ENCODE measurements at places on chromosomes 12 and 14.

GRCh38 chr14:99035268-99035667 is 236.7 kb downstream of the BCL11B start:
- peak; percentile 6 for DNase-seq

- no peak for DNase-seq
Observed at GRCh38 chr12:76990716-76991115, 74.7 kb downstream of the E2F7 start.

DNA sequence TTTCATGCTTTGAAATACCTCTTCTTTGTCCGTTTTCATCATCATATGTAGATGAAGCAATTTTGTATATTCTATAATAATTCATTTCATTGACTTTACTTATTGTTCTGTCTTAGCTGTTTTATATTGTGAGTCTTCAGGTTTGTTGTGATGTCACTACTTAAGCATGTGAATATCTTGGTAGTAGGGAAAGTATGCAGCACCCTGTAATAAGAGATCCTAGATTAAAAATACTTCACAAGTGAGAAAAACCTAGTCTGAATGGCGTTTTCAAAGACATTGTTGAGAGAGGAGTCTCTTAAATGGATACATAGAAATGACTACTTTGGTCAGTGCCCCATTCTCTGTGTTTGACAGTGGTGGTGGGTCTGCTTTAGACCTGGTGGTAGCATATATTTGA is 61.4 kb downstream of the SLC16A7 start:
- DNase-seq: no peak

DNA sequence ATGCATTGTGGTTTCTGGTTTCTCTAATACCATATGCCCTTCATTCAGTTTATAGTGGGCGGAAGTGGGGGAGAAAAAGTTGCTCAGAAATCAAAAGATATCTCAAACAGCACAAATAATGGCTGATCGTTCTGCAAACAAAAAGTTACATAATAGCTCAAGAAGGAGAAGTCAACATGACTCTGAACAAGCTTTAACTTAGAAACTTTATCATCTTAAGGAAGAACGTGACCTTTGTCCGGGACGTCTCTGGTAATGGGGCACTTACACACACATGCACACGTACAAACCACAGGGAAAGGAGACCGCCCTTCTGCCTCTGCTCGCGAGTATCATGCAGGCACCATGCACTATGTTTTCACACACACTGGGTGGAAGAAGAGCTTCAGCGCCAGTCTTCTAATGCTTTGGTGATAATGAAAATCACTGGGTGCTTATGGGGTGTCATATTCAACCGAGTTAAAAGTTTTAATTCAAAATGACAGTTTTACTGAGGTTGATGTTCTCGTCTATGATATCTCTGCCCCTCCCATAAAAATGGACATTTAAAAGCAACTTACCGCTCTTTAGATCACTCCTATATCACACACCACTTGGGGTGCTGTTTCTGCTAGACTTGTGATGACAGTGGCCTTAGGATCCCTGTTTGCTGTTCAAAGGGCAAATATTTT is 4.7 kb downstream of the FOS start:
- DNase-seq: no peak

- no peak for DNase-seq
Observed at GRCh38 chr12:97425802-97426491, 36.7 kb upstream of the RMST start.

- DNase-seq: no peak
Observed at GRCh38 chr14:95522116-95522515, 5.7 kb upstream of the SYNE3 start.

DNA sequence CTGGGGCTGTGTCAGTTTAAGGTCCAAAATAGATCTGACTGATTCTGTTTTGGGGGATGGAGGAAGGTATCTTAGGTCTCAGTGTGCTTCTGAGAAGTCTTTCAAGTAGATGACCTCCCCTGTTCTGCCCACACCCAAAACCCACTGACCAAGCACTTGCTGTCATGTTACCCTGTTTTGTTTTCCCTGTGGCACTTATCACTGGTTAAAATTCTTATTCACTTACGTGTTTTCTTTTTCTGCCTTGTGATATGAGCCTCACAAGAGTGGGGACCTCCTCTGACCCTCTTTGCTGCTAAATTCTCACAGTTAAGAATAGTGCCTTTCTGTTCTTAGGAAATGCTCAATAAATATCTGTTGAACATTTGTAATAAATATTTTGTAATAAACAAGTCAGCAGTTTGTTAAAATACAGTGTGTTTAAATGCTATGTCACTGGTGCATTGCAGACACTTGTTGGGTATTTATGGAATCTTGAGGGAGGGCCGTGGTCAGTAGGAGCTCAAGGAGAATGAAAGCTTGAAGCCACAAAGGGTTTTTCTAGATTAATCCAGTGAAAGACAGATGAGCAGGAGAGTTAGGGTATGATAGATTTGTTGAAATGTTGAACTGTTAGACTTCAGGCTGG is 20.9 kb downstream of the PLEKHA5 start:
- peak; percentile 10 for DNase-seq

GRCh38 chr12:131673888-131674257 is 37.0 kb upstream of the SFSWAP start:
- DNase-seq: peak; percentile 77

- no peak for DNase-seq
Observed at GRCh38 chr12:109523071-109523470, 45.6 kb downstream of the UBE3B start.

GRCh38 chr14:71011479-71011878 is 104.2 kb downstream of the PCNX1 start:
- DNase-seq: no peak

DNA sequence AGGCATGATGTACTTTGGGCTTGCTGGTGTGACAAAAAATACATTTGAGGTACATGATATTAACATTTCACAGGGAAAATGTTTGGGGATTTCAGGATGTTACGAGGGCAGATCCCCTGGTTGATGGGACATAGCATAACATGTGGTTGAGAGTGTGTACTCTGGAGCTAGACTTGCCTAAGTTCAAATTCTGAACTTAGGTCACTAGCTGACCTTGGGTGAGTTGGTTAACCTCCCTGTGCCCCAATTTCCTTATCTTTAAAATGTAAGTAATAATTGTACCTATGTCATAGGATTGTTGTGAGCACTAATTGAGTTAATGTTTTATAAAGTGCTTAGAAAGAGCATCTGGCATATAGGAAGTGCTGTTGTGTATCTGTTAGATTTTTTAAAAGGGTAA is 64.7 kb upstream of the ATF1 start:
- no peak for DNase-seq

DNA sequence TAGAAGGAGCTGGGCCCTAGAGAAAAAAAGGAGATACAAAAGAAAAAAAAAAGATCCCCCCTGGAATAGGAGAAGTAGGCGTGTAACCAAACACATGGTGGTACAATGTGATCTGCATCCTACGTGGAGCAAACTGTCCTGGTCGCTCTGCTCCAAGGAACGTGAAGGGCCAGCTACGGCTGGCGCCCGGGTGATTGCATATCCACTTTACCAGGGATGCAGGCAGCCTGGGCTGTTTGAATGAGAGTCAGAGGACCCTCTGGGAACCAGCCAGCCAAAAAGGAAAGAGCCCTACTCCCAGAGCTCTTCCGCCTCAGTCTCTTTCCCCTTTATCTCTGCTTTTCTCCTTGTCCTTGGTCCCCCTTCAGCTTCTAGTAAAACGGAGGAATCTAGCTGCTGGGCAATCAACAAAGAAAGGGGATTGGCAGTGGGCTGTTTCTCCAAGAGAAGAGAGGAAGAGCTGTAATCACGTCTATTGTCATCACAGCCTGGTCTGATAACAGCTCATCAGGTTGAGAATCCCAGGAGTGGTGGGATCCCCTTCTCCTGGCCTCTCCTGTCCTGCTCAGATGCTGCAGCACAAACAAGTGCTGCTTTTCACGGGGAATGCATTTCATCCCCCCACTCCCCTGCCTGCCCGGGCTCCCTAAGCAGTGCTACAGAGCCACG is 156.0 kb downstream of the ADCK1 start:
- no peak for DNase-seq

DNA sequence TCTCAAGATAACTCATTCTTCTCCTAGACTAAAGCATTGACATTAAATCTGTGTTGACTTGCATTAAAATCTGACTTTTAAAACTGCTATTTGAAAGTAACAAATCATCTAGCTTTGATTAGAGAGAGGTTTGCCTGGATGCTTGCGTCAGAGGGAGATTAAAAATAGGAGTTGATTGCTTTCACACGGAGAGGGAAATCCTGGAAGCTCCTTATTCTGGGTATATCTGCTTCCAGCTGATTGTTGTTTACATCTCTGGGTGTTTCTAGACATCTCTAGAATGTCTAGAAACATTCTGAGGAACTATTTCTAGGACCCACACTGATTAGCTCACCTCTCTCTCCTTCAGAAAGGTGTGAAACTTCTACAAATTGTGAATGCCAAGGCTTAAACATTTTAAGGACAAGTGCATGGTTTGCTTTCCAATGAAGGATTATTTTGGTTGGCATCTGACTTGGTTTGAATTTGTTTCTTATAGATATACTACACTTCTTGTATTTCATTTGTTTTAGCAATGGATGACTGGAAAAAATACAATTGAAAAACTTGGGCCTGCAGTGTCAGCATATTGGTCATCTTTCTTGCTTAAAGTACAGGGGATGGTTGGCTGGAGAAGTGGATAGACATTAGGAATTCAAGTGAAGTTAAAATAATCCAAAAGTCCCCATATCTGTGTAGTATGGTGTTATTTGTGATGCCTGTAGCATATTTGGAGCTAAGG is 2.1 kb downstream of the DIP2B start:
- no peak for DNase-seq

GRCh38 chr14:23054000-23054811 is 3.1 kb downstream of the CDH24 start:
- DNase-seq: no peak

GRCh38 chr14:36161776-36162175 is 14.7 kb downstream of the PTCSC3 start:
- no peak for DNase-seq

DNA sequence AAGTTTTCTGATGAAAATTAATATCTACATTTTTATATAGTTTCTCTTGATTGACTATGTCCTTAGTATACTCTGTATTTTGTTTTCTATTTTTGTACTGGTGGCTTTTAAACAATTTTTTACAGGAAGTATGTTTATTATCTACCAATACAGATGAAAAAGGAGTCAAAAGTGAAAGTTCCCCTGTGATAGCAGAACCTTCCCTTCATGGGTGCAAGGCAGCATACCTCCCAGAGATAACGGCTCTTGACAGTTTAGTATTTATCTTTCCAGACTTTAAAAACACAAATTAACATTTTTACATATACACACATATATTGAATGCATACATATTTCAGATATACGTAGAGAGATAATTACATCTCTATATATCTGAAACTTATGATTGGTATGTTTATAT is 17.1 kb upstream of the FAM234B start:
- DNase-seq: no peak

GRCh38 chr14:41071351-41071750 is 535.3 kb upstream of the LRFN5 start:
- DNase-seq: no peak

DNA sequence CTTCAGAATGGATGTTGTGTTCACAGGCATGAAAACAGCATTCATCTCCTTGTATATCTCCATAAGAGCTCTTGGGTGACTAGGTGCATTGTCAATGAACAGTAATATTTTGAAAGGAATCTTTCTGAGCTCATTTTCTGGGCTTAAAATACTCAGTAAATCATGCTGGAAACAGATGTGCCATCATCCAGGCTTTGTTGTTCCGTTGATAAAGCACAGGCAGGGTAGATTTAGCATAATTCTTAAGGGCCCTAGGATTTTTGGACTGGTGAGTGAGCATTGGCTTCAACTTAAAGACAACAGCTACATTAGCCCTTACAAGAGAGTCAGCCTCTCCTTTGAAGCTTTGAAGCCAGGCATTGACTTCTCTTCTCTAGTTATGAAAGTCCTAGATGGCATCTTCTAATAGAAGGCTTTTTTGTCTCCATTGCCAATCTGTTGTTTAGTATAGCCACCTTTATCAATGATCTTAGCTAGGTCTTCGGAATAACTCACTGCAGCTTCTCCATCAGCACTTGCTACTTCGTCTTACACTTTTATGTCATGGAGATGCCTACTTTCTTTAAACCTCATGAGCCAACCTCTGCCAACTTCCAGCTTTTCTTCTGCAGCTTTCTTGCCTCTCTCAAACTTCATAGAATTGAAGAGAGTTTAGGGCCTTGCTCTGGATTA is 79.6 kb upstream of the PSMA6 start:
- DNase-seq: no peak

- DNase-seq: peak; percentile 58
Observed at GRCh38 chr12:42705863-42706262, 116.3 kb upstream of the PRICKLE1 start.

GRCh38 chr12:9118158-9118557 is 2.4 kb upstream of the A2M start:
- DNase-seq: no peak

- DNase-seq: no peak
Observed at GRCh38 chr12:5344131-5344530, 87.8 kb upstream of the NTF3 start.

DNA sequence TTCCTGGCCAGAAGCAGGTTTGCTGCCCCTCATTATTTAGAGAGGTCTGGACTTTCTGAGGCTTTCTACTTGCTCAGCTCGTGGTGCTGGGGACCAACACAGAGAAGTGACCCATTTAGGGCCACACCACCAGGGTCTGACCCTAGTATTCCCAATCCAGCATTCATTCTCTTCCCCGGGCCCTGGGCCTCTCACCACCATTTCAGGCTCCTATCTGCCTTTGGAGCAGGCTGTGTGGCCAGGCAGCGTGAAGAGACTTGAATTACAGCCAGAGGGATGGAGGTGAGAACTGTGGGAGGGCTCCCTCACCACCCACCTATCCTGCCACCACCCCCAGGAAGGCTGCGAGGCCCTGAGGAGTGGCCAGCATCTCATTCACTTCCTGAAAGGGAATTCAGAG is 24.6 kb downstream of the FAM222A start:
- DNase-seq: no peak

GRCh38 chr14:90409209-90409730 is 12.4 kb downstream of the CALM1 start:
- DNase-seq: peak; percentile 99

DNA sequence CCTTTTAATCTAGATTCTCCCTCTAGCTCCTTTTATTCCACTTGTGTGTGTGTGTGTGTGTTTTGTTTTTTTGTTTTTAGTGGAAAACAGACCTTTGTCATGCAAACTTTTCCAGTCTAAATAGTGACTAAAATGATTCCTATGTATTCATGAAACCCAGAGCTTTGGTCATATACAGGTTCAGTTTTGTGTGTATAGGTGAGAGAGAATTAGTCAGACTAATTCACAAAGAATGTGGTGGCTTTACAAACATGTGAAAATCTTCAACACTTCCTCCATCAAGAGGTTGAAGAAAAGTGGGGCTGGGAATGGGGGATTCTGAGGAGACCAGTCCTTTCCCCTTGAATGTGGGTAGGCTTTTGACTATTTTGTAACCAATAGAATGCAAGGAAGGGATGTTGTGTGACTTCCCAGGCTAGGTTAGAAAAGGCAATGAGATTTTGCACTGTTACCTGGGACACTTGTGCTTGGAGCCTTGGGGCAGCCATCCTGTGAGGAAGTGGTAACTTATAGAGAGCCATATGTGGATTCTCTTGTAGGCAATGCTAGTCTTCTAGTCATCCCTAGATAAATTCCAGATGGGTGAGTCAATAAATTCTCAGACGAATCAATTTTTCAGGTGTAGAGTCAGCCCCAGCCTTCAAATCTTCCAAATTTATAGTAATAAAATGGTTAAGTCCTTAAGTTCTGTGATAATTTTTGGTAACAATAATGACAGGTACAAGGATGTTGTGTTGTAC is 236.1 kb downstream of the CEP128 start:
- no peak for DNase-seq

GRCh38 chr14:46054526-46054925 is 597.1 kb downstream of the RPL10L start:
- peak; percentile 68 for DNase-seq

GRCh38 chr12:48882315-48882687 is 16.6 kb upstream of the RND1 start:
- DNase-seq: no peak

GRCh38 chr12:75805905-75806304 is 225.7 kb downstream of the PHLDA1 start:
- no peak for DNase-seq

Data from A172 (cell line).